ENCODE measurements at places on chromosomes 12 and 14.
A peak's percentile ranks its signal among the peaks of the same experiment; 100 is the strongest.

- H3K27ac ChIP-seq, result no peak overlapping the region
- no peak for DNase-seq
- H3K27me3 ChIP-seq, result no peaks in the 10 kb centered on the region
- no peaks in the 10 kb centered on the region for H3K36me3 ChIP-seq
- H3K4me1 ChIP-seq, result no peaks in the 10 kb centered on the region
Observed at GRCh38 chr12:128190614-128191013, 76.4 kb upstream of the TMEM132C start.

- peaks cover 17% of the 10 kb centered on the region for H3K36me3 ChIP-seq
- H3K4me3 ChIP-seq, result no peak overlapping the region
- H3K27me3 ChIP-seq, result no peaks in the 10 kb centered on the region
Observed at GRCh38 chr14:90408713-90409112, 11.9 kb downstream of the CALM1 start.

DNA sequence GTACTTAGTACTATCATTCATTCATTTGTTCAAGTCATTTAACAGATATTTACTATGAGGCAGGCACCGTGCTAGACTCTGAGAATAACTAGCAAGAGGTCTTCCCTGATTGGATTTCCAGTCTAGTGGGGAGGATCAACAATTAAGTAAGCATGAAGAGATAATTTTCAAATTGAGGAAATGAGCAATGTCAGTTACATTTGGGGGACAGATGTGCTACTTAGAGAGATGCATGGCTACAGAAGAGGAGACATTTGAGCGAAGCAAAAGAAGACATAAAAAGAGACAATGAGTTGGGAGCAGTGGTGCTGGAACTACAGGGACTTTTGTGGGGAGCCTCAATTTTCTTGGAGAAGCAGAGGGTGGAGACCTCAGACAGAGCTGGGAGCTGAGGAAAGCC, 7.7 kb downstream of the KCNA5 start:
- H3K27me3 ChIP-seq, result peaks cover 12% of the 10 kb centered on the region
- DNase-seq, result no peak
- no peak overlapping the region for H3K27ac ChIP-seq
- H3K4me3 ChIP-seq, result no peak overlapping the region
- H3K4me1 ChIP-seq, result no peaks in the 10 kb centered on the region
- no peaks in the 10 kb centered on the region for H3K36me3 ChIP-seq

- H3K4me1 ChIP-seq, result peaks cover 7% of the 10 kb centered on the region
- no peak overlapping the region for H3K4me3 ChIP-seq
- no peak overlapping the region for H3K27ac ChIP-seq
- DNase-seq, result no peak
- no peaks in the 10 kb centered on the region for H3K36me3 ChIP-seq
Observed at GRCh38 chr12:92080911-92081285, 64.7 kb downstream of the BTG1 start.

DNA sequence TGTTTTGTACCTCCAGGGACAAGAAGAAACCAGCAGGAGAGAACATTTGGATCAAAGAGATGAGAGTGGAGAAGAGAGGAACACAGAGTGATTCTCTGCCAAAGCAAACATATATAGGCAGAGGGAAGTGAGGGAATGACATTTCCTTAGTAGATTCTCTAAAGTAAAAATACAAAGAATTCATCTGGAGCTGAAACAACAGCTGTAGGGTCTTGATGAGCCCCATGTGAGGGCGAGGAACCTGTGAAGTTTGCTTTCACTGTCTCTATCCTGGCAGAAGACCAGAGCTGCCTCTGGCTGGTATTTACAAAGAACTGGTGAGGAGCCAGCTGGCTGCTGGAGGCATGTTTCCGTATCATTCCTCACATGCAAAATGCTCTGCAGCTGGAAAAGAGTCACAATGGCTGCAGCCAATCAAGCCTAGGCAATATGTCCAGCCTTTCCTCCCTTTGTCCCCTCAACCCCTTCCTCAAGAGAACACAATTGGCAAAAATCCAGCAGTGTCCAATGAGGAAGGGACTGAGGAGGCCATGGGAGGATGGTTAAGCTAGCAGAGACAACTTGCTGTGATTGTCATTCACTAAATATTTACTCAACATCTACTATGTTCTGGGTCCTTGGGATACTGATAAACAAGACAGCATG, 122.5 kb downstream of the PHLDA1 start:
- H3K4me3 ChIP-seq, result no peak overlapping the region
- peak; percentile 81 for DNase-seq
- no peaks in the 10 kb centered on the region for H3K27me3 ChIP-seq
- no peak overlapping the region for H3K27ac ChIP-seq
- H3K36me3 ChIP-seq, result no peaks in the 10 kb centered on the region
- peaks cover 10% of the 10 kb centered on the region for H3K4me1 ChIP-seq

GRCh38 chr12:47700263-47700662, 5.6 kb downstream of the RPAP3 start:
- no peaks in the 10 kb centered on the region for H3K27me3 ChIP-seq
- H3K4me1 ChIP-seq, result no peaks in the 10 kb centered on the region
- peaks cover 48% of the 10 kb centered on the region for H3K36me3 ChIP-seq
- no peak overlapping the region for H3K4me3 ChIP-seq

DNA sequence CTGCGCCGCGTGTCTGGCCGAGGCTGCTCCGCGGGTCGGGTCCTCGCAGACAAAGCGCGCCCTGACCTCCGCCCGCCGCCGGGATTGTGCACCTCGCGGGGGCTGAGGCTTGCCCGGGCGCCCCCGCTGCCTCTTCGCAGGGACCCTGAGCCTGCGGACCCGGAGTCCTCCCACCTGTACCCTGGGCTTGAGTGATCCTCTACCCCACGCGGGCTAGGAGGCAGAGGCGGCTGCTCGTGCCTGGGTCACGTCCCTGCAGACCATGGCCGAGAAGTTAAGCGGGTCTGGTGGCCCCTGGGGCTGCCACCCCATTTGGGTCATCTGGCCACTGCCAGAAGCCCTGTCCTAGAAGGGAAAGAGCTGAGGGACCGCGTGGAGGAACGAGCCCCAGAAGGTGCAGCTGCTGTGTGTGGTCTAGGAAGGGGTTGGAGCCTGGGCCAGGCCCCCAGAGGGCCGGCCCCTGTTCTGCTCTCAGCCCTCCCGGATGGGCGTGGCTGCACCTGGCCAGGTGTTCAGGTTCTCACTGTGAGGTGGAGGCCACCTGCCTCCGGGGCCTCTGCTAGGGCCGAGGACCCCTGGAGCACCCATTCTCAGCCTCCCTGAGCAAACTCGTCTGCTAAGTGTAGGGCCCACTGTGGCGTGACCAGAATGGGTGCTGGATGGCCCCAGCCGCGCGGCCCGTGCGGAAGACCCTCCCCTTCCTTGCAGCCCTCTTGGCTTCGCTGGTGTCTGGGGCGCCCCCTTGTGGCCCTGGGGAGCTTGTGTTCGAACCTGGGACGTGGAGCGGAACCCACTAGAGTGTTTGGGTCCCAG, 49.6 kb downstream of the LRCOL1 start:
- no peaks in the 10 kb centered on the region for H3K27me3 ChIP-seq
- H3K36me3 ChIP-seq, result peaks cover 2% of the 10 kb centered on the region
- no peaks in the 10 kb centered on the region for H3K4me1 ChIP-seq
- peak overlapping the region; percentile 43 for H3K27ac ChIP-seq
- H3K4me3 ChIP-seq, result peak overlapping the region; percentile 95
- DNase-seq, result peak; percentile 78

DNA sequence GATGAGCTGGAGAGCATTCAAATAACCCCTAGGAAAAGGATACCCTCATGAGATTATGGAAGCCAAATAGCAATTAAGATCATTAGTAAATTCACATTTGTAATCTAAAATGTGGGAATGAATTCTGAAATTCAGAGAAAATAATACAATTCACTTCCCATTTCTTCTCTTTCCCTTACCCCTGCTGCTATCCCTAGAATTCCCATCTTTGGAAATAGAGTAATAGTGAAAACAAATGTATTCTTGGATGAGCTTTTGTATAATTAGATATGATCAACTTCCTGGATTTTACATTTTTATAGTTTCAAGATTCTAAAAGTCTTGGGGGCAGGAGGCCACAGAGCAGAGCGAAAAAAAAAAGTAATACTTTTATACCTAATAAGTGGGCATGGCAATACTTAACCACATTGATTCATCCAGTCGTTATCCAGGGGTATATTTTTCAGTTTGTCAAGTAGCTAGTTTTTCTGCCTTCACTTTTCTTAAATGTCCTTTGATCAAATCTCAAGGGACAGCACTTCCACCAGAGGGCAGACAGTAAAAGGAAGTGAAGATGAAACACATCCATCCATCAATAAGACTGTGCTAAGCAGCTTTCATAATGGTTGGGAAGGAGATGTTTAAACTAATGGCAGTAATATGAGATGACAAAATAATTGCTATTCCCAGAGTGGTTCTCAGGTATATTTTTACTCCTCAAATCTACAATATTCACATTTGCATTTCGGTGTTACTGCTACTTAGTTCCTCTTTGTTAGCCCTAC, 401.3 kb downstream of the DIO2 start:
- DNase-seq, result no peak
- H3K4me3 ChIP-seq, result no peak overlapping the region
- no peaks in the 10 kb centered on the region for H3K4me1 ChIP-seq
- no peaks in the 10 kb centered on the region for H3K36me3 ChIP-seq
- no peak overlapping the region for H3K27ac ChIP-seq

- H3K4me3 ChIP-seq, result no peak overlapping the region
- DNase-seq, result no peak
- H3K36me3 ChIP-seq, result no peaks in the 10 kb centered on the region
- H3K4me1 ChIP-seq, result peaks cover 23% of the 10 kb centered on the region
- H3K27me3 ChIP-seq, result no peaks in the 10 kb centered on the region
Observed at GRCh38 chr14:32980902-32981501, 42.3 kb downstream of the NPAS3 start.

DNA sequence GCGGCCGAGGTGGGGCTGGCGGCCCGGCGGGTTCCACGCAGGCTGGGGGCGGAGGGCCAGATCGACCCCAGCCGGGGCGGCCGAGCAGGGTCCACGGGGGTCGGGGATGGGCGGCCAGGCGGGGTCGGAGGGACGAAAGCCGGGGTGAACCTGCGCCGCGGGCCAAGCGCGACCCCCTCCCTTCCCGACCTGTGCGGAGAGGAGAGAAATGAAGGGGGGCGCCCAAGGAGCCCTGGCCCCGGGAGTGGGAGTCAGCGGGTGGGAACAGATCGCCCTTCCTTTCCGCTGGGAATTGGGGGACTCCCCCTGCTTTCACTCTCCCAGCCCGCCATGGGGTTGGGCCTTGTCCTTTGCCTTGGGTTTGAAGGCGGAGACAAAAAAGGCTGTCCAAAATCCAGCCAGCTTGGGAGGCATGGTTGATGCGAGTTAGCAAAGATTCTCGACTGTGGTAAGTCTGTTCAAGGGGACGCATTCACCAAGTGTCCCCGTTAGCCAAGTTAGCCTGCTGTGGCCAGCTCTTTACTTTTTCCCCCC, 559 bp upstream of the CKAP4 start:
- peak overlapping the region; percentile 91 for H3K4me3 ChIP-seq
- no peaks in the 10 kb centered on the region for H3K27me3 ChIP-seq
- no peaks in the 10 kb centered on the region for H3K4me1 ChIP-seq
- 0 out of 2 replicates have a peak, but pooled peaks cover 4% of the 10 kb centered on the region for H3K36me3 ChIP-seq
- peak; percentile 59 for DNase-seq
- peak overlapping the region; percentile 56 for H3K27ac ChIP-seq

DNA sequence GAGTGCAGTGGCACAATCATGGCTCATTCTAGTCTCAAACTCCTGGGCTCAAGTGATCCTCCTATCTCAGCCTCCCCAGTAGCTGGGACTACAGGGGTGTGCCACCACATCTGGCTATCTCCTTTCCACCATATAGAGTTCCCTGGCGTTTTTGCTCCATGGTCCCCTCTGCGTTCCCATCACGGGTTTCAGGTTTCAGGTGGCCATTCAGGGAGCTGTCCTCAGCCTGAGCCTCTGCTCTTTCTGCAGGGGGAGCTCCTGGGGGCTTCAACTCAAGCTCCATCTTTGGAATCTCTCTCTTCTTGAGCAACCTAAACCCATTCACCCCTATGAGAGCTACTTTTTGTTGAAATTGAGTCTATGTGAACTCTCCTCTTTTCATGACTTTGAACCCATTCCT, 11.6 kb downstream of the SMIM41 start:
- H3K27ac ChIP-seq, result no peak overlapping the region
- H3K4me3 ChIP-seq, result no peak overlapping the region
- no peaks in the 10 kb centered on the region for H3K36me3 ChIP-seq
- H3K4me1 ChIP-seq, result no peaks in the 10 kb centered on the region
- peaks cover 57% of the 10 kb centered on the region for H3K27me3 ChIP-seq

DNA sequence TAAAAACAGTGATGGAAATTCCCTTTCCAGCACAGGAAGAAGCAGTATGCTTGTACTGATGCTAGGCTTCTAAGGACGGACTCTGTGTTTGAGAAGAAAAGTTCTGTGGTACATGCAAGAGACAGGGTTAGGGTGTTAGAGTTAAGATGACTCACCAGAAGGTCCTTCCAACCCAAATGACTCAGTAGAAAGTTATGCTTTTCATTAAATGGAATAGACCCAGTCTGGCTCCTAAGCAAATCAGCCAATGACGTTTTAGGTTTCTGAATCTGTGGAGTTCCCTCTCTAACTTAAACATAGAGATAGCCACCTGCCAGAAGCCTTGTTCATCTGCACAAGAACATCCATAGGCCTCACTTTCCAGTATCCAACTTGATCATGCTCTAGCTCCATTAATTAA, 5.7 kb downstream of the PTHLH start:
- peak overlapping the region; percentile 50 for H3K27ac ChIP-seq
- H3K4me3 ChIP-seq, result no peak overlapping the region
- DNase-seq, result peak; percentile 40
- H3K36me3 ChIP-seq, result no peaks in the 10 kb centered on the region
- H3K4me1 ChIP-seq, result peaks cover 36% of the 10 kb centered on the region
- H3K27me3 ChIP-seq, result no peaks in the 10 kb centered on the region

GRCh38 chr12:62291864-62292760, 31.9 kb downstream of the USP15 start:
- DNase-seq, result no peak
- no peaks in the 10 kb centered on the region for H3K27me3 ChIP-seq
- H3K36me3 ChIP-seq, result peaks cover 13% of the 10 kb centered on the region
- H3K4me1 ChIP-seq, result no peaks in the 10 kb centered on the region

GRCh38 chr12:22014041-22014782, 31.8 kb upstream of the CMAS start:
- H3K4me1 ChIP-seq, result no peaks in the 10 kb centered on the region
- H3K27ac ChIP-seq, result no peak overlapping the region
- DNase-seq, result no peak
- no peaks in the 10 kb centered on the region for H3K36me3 ChIP-seq

DNA sequence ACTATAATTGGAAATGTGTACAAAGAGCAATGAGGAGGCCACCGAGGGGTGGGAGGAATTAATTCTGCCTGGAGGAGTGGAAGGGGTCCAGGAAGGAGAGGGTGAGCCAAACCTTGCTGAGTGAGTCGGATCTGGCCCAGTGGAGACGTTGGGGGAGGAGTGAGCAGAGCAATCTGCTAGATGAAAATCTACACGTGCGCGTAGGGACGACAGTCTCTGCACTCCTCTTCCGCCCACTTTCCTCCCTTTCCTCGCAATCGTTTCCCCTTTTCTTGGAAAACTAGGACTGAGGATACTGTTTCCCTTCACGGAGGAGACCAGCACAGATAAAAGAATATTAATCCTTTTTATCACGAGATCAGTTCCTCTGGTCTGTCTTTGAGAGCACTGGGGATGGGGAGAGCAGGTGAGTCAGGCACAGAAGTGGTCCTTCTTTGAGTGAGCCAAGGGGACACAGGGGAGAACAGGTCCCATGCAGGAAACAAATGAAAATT, 2.9 kb upstream of the NAB2 start:
- peak overlapping the region; percentile 59 for H3K4me3 ChIP-seq
- 0 out of 2 replicates have a peak, but pooled peaks cover 8% of the 10 kb centered on the region for H3K27me3 ChIP-seq
- DNase-seq, result peak; percentile 47
- H3K4me1 ChIP-seq, result peaks cover 5% of the 10 kb centered on the region
- H3K27ac ChIP-seq, result no peak overlapping the region

- H3K4me3 ChIP-seq, result no peak overlapping the region
- no peaks in the 10 kb centered on the region for H3K27me3 ChIP-seq
- DNase-seq, result no peak
- H3K36me3 ChIP-seq, result no peaks in the 10 kb centered on the region
- no peak overlapping the region for H3K27ac ChIP-seq
- H3K4me1 ChIP-seq, result no peaks in the 10 kb centered on the region
Observed at GRCh38 chr12:132286912-132287311, 42.5 kb downstream of the GALNT9 start.

Data from SJCRH30 (cell line).